ENCODE measurements at places on chromosomes 5 and 9.
A peak's percentile ranks its signal among the peaks of the same experiment; 100 is the strongest.

DNA sequence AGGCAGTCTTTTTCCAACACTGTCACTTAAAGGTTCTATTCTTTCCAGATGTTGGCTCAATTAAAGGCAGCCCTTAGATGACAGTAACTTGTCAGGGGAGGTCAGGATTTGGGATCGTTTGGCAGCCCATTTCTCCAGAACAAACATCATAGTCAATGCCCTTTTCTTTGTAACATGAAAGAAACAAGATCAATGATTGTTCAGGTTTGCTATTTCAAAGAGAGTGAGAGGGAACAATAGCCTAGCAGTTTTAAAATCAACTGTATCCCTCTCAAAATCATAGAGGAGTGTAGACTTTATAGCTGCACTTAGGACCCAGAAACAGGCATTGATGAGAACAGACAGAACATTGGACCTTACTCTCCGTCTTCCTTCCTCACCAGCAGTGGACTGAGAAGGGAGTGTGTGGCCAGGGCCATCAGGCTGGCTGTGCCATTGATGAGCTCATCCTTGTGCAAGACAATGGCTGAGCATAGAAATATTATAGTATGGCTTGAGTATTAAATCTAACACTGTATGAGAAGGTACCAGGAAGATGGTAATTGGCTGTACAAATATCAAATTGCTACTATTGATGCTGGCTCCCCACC is 130.0 kb downstream of the PIP5K1B start:
- DNase-seq = no peak

DNA sequence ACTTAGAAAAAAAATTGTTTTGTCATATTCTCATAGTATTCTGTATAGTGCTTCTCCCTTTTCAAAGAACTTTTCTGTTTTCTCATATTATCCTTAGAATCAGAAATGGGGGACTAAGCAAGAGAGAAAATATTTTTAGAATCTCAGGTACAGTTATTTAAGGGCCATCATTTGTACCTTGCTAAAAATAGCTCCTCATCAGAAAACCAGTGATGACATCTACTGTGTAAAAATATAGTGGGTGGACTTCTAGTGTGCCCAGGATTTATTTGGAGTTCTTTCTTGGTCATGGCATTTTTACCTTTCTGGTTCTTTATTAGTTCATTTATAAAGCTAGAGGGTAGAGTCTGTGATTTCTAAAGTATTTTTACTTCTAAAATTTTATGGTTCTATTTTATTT is 82.5 kb downstream of the CSNK1G3 start:
- no peak for DNase-seq

DNA sequence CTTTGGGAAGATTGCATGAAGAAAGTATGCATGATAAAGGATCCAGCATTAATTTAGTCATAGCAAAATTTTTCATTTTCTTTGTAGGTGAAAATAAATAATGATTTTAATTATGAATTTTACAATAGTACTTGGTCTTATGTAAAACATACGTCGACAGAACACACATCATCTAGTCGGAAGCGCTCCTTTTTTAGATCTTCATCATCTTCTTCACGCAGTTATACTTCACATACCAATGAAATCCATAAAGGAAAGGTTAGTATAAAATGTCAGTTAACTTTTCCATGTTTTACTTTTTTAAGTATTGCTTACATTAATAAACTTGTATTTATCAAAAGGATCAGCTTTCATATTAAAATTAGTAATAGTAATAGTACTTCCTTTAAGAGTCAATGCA is 35.8 kb downstream of the C7 start:
- no peak for DNase-seq

GRCh38 chr5:96006291-96006690 is 44.6 kb upstream of the ELL2 start:
- DNase-seq = no peak

DNA sequence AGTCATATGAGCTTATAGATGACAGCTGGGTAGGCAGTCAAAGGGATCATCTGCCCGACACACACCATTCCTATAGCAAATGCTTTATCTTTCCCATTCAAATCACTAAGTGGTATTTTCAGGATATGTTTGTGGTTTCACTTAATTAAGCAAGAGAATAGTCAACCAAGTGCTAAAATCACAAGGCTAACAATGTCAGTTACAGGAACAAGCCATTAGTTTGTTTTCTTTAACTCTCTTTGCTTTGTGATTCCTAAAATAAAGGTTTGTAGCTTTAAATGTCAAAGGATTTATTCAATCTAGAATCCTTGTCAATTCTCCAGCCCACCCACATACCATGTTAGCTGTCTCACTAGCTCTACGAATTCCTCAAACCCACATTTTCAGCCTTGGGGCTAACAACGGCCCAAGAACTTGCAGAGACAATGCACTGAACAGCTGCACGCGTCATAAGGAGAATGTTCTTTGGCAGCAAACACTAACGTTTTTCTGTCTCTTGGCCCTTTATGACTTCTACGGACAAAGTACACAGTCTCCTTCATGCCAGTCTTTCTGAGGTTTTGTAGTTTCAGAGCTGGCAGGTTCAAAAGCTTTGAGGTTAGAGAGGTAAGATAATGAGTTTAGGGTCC is 56.6 kb downstream of the ELAVL2 start:
- DNase-seq = peak; percentile 81

DNA sequence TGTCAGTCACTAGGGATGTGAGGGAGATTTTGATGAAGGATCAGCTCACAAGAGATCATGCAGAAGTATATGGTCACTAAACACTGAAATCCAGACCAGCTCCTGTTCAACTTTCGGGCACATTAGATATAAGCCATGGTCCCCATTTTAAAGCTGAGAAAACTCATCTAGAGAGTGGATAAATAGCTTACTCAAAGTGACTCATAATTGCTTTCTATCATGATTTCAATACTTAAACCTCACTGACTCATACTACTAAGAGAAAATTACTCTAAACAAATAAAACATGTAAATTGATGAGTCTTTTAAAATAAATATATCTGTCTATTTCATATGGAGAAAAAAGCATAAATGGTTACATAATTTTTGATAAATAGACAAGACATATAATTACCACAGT is 567.7 kb downstream of the TLR4 start:
- no peak for DNase-seq

DNA sequence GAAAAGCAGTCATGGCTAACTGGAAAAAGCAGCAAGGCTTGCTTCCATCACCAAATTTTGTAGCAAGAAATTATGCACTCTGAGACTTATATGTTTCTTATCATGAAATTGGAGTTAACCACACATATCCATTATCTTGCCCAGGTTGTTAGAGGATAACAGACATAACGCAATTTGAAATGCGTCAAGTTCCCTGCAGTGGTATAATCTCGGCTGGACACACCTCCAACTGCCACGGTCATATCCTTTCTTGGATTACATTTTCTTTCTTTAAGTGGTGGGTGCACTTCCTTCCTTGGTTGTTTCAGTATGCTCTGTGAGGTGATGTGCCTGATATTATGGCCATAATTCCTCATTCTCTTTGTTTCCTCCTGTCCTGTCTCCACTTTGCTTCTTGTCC is 695.0 kb upstream of the DMAC1 start:
- DNase-seq = no peak

GRCh38 chr9:109745335-109746283 is 34.4 kb upstream of the PALM2AKAP2 start:
- peak; percentile 60 for DNase-seq

- DNase-seq = no peak
Measured at GRCh38 chr9:78300209-78300608, 3.3 kb downstream of the PSAT1 start.

GRCh38 chr5:6849316-6850105 is 136.3 kb downstream of the TENT4A start:
- DNase-seq = no peak

DNA sequence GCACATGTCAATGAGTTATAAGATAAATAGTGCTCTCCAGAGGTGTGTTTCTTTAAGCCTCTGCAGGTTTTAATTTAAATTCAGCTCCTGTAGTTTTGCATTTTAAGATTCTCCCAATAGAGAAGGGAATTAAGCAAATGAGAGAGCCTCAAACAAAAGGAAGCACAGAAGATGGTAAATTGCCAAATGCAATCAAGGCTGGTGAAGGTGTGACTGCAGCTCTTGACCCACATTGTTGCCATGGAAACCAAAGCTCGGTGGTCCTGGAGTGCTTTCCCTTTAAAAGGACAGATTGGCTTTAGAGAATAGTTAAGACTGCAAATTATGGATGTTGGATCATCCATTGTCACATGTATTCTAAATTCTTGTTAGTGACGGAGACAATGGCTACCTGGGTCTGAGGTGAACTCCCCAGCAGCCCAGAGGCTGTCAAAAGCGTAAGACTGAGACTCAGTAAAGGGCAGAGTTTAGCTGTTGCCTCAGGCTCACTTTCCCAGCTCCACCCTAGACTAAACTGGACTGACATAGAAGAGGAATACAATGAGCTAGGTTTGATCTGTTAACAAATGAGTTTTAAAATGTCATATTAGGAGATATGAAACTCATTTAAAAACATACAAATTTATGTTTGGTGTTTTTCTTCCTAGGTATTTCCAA is 12.3 kb downstream of the GAPT start:
- DNase-seq = no peak

DNA sequence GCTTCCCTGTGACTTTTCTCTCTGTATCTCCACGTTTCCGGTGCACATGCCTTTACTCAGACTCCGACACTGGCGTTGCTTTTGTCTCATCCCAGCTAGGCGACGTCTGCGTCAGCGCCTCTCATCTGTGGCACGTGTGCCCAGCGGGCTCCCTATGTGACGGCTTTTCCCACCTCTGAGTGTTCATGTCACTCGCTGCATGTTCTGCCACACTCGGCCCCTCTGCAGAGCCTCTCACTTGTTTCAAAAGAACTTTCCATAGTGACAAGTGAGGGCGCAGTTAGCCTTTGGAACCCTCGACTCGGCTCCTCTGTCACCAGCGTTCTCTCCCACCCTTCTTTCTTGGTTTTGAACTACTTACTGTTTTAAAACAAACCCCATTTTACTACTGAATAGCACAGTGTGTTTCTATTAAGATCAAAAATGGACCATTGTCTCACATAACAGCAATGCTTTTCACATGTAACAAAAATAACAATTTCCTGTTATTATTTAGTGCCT is 113.4 kb upstream of the CACNA1B start:
- DNase-seq = no peak

DNA sequence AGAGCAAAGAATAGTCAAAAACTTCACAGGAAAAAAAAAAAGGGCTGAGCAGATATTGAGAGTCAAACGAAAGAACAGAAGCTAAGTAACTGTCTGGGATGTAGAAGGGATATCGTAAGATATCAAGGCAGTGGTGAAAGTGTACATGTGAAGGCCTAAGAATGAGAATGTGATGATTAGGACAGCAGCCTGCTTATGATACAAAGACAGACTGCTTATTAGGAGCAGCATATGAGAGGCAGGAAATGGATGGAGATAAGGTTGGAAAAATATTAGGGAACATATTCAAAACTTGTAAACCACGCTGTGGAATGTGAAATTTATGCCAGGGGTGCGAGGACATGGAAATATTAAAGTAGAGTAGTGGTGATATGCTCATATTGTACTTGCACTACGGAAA is 133.1 kb upstream of the FAM174A start:
- DNase-seq = no peak

- no peak for DNase-seq
Measured at GRCh38 chr9:77891128-77891800, 140.3 kb downstream of the GNAQ start.

DNA sequence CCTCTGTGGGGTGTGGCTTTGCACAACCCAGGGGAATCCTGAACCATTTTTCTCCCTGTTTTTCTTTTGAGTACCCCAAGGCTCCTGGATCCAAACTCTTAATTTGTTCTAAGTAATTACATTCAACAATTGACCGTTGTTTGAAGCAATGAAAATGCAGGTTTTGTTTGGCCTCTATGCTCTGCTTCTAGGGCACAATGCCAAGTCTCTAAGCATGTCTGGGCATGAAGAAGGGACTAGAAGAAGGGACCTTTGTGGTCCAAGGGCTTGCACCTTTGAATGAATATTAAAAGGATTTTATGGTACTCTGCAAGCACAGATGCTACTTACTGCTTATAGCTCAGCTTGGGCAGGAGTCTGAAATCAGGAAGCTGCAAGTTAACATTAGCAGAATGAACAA is 6.6 kb upstream of the ENC1 start:
- no peak for DNase-seq

DNA sequence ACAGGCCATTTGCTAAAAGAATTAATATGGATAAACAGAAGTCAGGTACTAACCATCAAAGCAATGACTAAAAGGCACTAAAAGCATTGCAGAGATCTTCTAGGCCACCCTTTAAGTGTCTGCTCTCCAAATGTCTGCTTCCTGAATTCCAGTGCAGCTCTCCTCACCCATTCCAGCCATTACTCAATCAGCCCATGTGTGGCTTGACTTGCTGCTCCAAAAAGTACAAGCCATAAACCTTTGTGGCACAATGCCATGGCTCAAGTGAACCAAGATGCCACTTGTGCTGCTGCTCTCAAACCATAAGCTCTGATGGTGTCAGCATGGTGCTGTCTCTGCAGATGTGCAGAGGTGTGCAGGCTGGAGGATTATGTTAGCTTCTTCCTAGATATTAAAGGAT is 290.2 kb upstream of the POU5F2 start:
- DNase-seq = no peak

DNA sequence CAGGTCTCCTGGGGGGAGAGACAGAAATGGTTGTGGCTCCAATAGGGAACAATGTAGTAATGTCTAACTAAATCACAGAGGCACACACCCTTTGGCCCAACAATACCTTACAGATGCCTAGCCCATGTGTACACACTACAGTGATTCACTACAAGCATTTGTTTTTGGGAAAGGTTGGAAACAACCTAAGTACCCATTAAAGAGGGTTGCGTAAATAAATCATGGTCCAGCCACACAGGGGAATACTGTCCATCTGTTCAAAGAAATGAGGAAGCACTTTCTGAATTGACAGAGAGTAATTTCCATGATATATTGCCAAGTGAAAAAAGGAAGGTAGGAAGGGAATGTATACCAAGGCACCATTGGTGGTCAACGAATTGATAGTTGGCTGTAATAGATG is 22.0 kb upstream of the GTF3C5 start:
- no peak for DNase-seq

- no peak for DNase-seq
Measured at GRCh38 chr5:168334280-168334679, 42.8 kb downstream of the WWC1 start.

DNA sequence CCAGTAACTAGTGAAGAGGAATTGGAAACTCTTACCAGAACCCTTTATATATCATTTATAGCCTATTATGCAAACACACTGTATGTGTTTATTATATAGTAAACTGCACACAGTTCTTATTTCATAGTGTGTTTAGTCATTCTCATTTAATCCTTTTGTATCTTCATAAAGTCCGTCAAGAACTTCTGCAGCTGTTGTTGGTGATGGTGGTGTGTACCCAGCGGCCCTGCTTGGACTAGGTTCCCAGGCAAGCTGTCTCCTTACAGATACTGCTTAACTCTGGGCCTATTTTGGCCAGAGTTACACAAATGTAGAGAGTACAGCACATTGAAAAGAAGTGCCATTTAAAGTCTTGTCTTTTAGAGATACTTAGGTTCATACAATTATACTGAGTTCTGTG is 231.9 kb downstream of the NDUFS4 start:
- DNase-seq = no peak

GRCh38 chr9:89562186-89562814 is 42.5 kb upstream of the GADD45G start:
- no peak for DNase-seq

GRCh38 chr5:15387931-15388524 is 112.0 kb upstream of the FBXL7 start:
- no peak for DNase-seq

GRCh38 chr9:135262248-135262647 is 174.8 kb downstream of the OLFM1 start:
- DNase-seq = no peak

- no peak for DNase-seq
Measured at GRCh38 chr9:19490828-19491227, 82.0 kb downstream of the ACER2 start.

GRCh38 chr9:79662537-79662956 is 90.8 kb downstream of the TLE4 start:
- DNase-seq = no peak
